Progenitor cell of endocrine pancreas (in vitro differentiated cells): ENCODE measurements at places on chromosomes 7 and 10. TPM values are rescaled to one million over a fixed set of nuclear protein-coding genes. Genes with fewer than 3 reads are reported as not detected.
A peak's percentile ranks its signal among the peaks of the same experiment; 100 is the strongest.

DNA sequence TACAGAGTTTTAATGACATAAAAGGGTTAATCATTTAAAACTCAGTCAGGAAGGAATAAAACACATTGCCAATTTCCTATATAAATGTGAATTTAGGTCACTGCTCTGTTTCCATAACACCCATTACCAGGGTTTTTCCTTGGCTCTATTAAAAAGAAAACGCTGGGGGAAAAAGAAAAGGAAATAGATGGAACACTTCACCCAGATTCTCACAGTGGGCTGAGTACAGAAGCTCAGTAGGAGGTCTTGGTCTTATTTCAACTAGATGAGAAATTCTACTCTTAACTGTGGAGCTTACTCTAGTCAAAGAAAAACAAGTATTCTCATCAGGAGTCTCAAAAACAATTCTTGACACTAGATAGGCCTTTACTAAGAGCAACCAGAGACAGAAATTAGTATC lies 36.5 kb downstream of the GLUD1 start:
- H3K36me3 ChIP-seq, result peaks cover 33% of the 10 kb centered on the region
- no peaks in the 10 kb centered on the region for H3K27me3 ChIP-seq
- H3K4me1 ChIP-seq, result peaks cover 2% of the 10 kb centered on the region
- H3K27ac ChIP-seq, result no peak overlapping the region

GRCh38 chr7:92872701-92873100 lies 36.3 kb upstream of the CDK6 start:
- no peak overlapping the region for H3K4me3 ChIP-seq
- no peaks in the 10 kb centered on the region for H3K27me3 ChIP-seq
- no peak overlapping the region for H3K27ac ChIP-seq
- DNase-seq, result no peak

- H3K27ac ChIP-seq, result no peak overlapping the region
- no peak for DNase-seq
- H3K4me3 ChIP-seq, result no peak overlapping the region
- H3K27me3 ChIP-seq, result no peaks in the 10 kb centered on the region
- H3K4me1 ChIP-seq, result no peaks in the 10 kb centered on the region
Measured at GRCh38 chr7:147535701-147536111, 1054.9 kb upstream of the C7orf33 start.

- peaks cover 18% of the 10 kb centered on the region for H3K27me3 ChIP-seq
- H3K36me3 ChIP-seq, result peaks cover 2% of the 10 kb centered on the region
- peaks cover 18% of the 10 kb centered on the region for H3K4me1 ChIP-seq
- DNase-seq, result peak; percentile 10
- H3K4me3 ChIP-seq, result peak overlapping the region; percentile 84
- peak overlapping the region; percentile 92 for H3K27ac ChIP-seq
Measured at GRCh38 chr7:12210179-12211053, 678 bp upstream of the TMEM106B start.

DNA sequence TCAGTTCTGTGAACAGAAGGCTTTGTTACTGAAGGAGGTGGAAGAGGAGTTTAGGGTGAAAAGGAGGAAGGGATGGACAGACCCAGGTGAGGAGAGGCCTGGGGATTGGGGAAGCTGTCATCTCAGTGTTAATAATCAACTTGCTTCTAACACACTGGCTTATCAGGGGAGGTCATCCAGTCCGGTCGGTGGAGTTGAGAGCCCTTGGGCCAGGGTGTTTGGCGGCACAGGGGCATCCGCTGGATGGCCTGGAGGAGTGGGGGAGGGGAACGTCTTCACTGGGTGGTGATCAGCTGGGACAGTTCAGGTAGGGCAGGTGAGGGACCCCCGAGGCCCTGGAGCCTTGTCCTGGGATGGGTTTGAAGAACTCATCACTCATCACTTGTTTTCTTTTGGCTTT lies 33.9 kb downstream of the SHH start:
- H3K36me3 ChIP-seq, result peaks cover 42% of the 10 kb centered on the region
- peaks cover 16% of the 10 kb centered on the region for H3K4me1 ChIP-seq
- H3K4me3 ChIP-seq, result no peak overlapping the region
- no peaks in the 10 kb centered on the region for H3K27me3 ChIP-seq
- no peak overlapping the region for H3K27ac ChIP-seq
- no peak for DNase-seq

DNA sequence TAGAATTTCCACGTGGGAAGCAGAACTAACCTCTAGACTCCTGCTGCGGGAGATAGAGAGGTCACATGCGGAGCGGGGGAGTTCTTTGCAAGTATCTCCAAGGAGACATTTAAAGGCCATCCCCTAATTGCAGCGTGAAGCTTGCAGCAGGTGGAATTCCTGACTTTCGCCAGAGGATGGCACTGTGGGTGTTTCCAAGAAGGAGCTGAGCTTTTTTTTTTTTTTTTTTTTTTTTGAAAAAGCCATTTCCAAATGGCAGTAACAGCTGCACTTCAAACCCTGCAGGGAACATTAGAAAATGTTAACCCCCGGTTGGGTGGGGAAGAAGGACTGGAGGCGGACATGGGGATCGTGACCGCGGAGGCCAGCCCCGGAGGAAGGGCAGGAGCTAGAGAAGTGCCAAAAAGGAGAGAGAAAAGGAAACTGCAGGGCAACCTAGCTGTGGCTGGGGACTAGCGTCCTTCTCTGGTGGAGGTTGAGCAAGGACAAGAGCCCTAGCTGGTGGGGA lies 487.7 kb downstream of the TYW1 start:
- peaks cover 31% of the 10 kb centered on the region for H3K27me3 ChIP-seq
- H3K27ac ChIP-seq, result no peak overlapping the region
- peak; percentile 50 for DNase-seq
- no peaks in the 10 kb centered on the region for H3K36me3 ChIP-seq
- H3K4me3 ChIP-seq, result peak overlapping the region; percentile 59
- H3K4me1 ChIP-seq, result peaks cover 5% of the 10 kb centered on the region

GRCh38 chr7:52355053-52355452 lies 680.4 kb upstream of the POM121L12 start:
- H3K27me3 ChIP-seq, result no peaks in the 10 kb centered on the region
- no peak overlapping the region for H3K4me3 ChIP-seq
- H3K36me3 ChIP-seq, result no peaks in the 10 kb centered on the region
- H3K27ac ChIP-seq, result no peak overlapping the region
- H3K4me1 ChIP-seq, result no peaks in the 10 kb centered on the region

GRCh38 chr7:80127412-80128160 lies 7.0 kb upstream of the GNAI1 start:
- H3K27ac ChIP-seq, result peak overlapping the region; percentile 60
- no peaks in the 10 kb centered on the region for H3K36me3 ChIP-seq
- H3K27me3 ChIP-seq, result no peaks in the 10 kb centered on the region
- H3K4me3 ChIP-seq, result no peak overlapping the region
- H3K4me1 ChIP-seq, result peaks cover 6% of the 10 kb centered on the region
- DNase-seq, result no peak

GRCh38 chr7:69052447-69052846 lies 545.8 kb upstream of the AUTS2 start:
- no peak overlapping the region for H3K27ac ChIP-seq
- no peak overlapping the region for H3K4me3 ChIP-seq
- no peak for DNase-seq
- peaks cover 4% of the 10 kb centered on the region for H3K4me1 ChIP-seq

DNA sequence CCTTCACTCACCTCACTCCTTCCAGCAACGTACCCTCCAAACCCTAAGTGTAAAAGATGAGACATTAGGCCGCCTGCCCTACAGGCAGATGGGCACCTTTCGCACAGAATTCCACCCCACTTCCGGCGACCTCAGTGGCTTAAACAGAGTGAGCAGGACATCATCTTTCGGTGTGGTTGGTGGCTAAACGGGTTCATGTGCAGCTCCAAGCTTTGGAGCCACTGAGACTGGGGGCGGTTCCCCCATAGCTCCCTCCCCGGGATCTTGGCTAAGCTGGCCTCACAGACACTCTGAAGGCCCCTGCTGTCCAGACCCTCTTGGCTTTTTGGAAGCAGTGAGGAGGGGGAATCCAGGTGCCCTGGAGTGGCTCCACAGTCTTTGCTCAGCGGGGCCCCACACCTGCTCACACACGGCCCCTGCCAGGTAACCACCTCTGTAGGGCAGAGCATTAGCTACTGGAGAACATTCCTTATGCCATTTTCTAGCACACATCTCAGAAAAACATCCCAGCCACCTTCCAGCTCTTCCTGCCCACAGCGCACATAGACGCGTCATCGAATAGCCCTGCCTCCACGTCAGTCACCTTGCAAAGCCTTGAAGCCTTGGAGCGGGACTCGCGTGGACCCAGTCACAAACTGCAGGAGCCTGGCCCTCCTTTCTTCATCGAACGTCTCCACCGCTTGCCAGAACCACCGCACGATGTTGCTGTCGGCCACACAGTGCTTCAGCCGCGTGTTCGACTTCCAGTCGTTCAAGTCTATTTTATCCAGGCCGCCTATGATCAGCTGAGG lies 108.8 kb downstream of the SMURF1 start:
- peaks cover 36% of the 10 kb centered on the region for H3K36me3 ChIP-seq
- no peak for DNase-seq
- H3K4me3 ChIP-seq, result no peak overlapping the region
- peak overlapping the region; percentile 39 for H3K27ac ChIP-seq

DNA sequence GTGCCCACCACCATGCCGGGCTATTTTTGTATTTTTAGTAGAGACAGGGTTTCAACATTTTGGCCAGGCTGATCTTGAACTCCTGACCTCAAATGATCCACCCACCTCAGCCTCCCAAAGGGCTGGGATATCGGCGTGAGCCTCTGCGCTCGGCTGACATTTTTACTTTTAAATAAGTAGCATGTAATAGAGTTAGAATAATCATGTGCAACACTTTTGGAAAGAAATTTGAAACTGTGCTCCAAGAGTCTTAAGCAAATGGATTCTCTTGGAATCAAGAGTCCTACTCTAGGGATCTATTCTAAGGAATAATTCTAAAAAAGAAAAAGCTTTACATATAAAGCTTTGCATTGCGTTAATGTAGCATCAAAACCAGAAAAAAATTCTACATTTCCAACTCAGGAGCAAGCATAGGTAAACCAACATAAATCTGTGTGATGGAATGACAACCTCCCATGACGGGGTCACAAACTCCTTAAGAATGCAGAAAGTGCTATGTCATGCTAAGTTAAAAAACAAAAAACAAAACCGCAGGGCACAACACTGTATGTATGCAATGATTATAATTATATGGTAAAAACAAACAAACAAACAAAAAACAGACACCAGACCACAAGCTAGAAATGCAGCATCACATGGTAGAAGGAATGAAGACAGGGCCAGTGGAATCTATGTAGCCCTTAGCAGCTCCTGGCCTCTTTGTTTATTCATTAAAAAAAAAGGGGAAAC lies 98.7 kb downstream of the RNF216 start:
- H3K27me3 ChIP-seq, result no peaks in the 10 kb centered on the region
- no peaks in the 10 kb centered on the region for H3K4me1 ChIP-seq
- no peak overlapping the region for H3K4me3 ChIP-seq
- H3K36me3 ChIP-seq, result peaks cover 10% of the 10 kb centered on the region
- H3K27ac ChIP-seq, result peak overlapping the region; percentile 20
- no peak for DNase-seq

DNA sequence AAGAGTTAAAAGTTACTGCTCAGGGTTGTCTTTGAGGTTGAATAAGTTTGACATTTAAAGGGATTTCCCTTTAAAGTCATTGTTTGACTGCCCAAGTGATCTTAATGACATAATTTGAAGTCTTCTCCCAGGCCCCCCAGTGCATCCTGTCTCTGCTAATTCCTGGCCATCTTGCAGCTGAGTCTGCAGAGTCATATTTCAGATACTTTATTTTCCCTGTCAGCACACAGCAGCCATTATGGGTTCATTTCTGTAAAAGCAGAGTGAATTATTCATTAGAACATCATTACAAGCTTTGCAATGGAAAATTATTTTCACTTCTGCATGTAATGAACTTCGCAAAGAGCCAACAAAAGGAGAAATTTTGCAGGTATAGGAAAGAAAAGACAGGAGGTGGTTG lies 536.6 kb downstream of the GALNT17 start:
- H3K27ac ChIP-seq, result no peak overlapping the region
- no peaks in the 10 kb centered on the region for H3K4me1 ChIP-seq
- no peak overlapping the region for H3K4me3 ChIP-seq
- no peak for DNase-seq

DNA sequence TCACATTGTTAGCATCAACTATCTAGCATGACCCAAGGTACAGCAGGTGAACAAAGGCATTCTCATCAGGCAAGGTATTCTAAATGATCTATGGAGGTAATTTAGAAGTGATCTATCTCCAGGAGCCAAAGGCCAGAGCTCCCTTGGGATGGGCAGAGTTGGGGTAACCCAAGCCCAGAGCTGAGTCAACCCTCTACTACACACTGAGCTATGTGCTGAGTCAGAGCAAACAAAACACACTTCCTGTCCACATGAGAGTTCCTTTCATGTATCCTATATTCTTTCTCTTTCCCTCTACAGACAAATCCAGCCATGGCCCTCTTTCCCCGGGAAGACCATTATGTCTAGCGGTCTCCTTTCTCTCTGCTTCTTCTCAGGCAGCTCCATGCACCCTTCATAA lies 68.2 kb upstream of the AGK start:
- peaks cover 3% of the 10 kb centered on the region for H3K27me3 ChIP-seq
- no peaks in the 10 kb centered on the region for H3K36me3 ChIP-seq
- H3K27ac ChIP-seq, result no peak overlapping the region

GRCh38 chr7:77802557-77803405 lies 4.2 kb downstream of the PHTF2 start:
- no peak overlapping the region for H3K27ac ChIP-seq
- H3K4me3 ChIP-seq, result no peak overlapping the region
- peaks cover 9% of the 10 kb centered on the region for H3K36me3 ChIP-seq
- DNase-seq, result no peak

GRCh38 chr10:79405995-79406515 lies 39.4 kb downstream of the ZCCHC24 start:
- H3K4me1 ChIP-seq, result peaks cover 16% of the 10 kb centered on the region
- H3K36me3 ChIP-seq, result no peaks in the 10 kb centered on the region
- DNase-seq, result no peak
- peaks cover 26% of the 10 kb centered on the region for H3K27me3 ChIP-seq
- no peak overlapping the region for H3K27ac ChIP-seq
- no peak overlapping the region for H3K4me3 ChIP-seq

DNA sequence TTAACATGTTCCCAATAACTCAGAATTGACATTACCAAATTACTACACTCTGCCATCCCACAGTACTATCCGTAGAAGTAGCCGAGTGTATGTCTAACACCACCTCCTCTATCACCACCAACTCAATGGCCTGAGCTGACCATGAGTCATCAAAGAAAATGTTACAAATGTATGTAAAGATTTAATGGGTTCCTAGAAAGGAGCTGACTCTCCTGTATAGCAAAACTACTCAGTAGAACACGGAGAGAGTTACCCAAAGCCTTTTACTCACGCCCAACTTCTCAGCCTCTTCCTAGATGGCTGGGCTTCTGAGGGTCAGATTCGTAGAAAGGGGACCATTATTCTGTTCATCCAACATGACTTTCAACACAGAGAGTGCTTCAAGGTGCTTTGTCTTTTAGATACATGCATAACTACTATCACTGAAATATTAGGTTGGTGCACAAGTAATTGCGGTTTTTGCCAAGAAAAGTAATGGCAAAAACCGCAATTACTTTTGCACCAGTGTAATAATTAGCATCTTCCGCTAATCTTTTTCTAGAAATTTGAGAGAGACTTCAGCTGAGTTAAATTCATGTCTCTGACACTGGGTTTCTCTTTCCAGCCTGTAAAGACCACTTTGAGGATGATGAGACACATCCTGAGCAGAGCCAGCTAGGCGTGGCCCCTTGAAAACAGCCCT lies 24.0 kb upstream of the NANOS1 start:
- H3K27me3 ChIP-seq, result no peaks in the 10 kb centered on the region
- no peaks in the 10 kb centered on the region for H3K36me3 ChIP-seq
- DNase-seq, result no peak
- no peak overlapping the region for H3K4me3 ChIP-seq
- no peak overlapping the region for H3K27ac ChIP-seq

Gene ZNF804B
- total RNA-seq, result not detected in 2 replicates

Gene DPYSL4
- 54.6 and 55.9 TPM in 2 replicates for total RNA-seq

Gene DYNC1I1
- 1.6 and 2.6 TPM in 2 replicates for total RNA-seq

Gene NUTM2A
- total RNA-seq, result 2.9 and 4.3 TPM in 2 replicates

Gene PITX3
- total RNA-seq, result not detected in 2 replicates

Gene LRIT1
- total RNA-seq, result not detected in 2 replicates

Gene PDE1C
- total RNA-seq, result 1.0 and 1.7 TPM in 2 replicates

Gene ANKRD2
- total RNA-seq, result not detected in 2 replicates
